Epithelial cell of umbilical artery (primary cell): ENCODE measurements at places on chromosomes 13 and 19. TPM values are rescaled to one million over a fixed set of nuclear protein-coding genes. Genes with fewer than 3 reads are reported as not detected.

The PRR36 gene
- not detected in 2 replicates for total RNA-seq

The KCNRG gene
- total RNA-seq = 4.2 and 8.4 TPM in 2 replicates

The ZNF628 gene
- total RNA-seq = 0.30 and 2.6 TPM in 2 replicates

The GGACT gene
- 5.8 and 5.9 TPM in 2 replicates for total RNA-seq

The FXYD1 gene
- total RNA-seq = not detected in 2 replicates

The FGF22 gene
- not detected in 2 replicates for total RNA-seq

The KIR2DL4 gene
- total RNA-seq = not detected in 2 replicates

The LENG9 gene
- 5.6 and 7.5 TPM in 2 replicates for total RNA-seq

The FFAR2 gene
- total RNA-seq = not detected in 2 replicates

The CCDC122 gene
- 2.9 and 4.0 TPM in 2 replicates for total RNA-seq

The GAPDHS gene
- total RNA-seq = not detected in 2 replicates

The NCR1 gene
- total RNA-seq = 0.65 TPM in 1 of 2 replicates, not detected in the other

The ZNF888 gene
- 5.2 and 7.3 TPM in 2 replicates for total RNA-seq

The ZNF98 gene
- total RNA-seq = not detected in 2 replicates

The SNAPC2 gene
- total RNA-seq = 16.3 and 22.7 TPM in 2 replicates

The THAP8 gene
- total RNA-seq = 0.65 and 1.2 TPM in 2 replicates

The C19orf44 gene
- total RNA-seq = 2.6 and 2.9 TPM in 2 replicates

The CEACAM4 gene
- total RNA-seq = not detected in 2 replicates

The ZNF177 gene
- 0.97 and 1.7 TPM in 2 replicates for total RNA-seq

The NALCN gene
- 8.4 and 10.5 TPM in 2 replicates for total RNA-seq

The ASPDH gene
- not detected in 2 replicates for total RNA-seq

The KPTN gene
- total RNA-seq = 3.9 and 5.2 TPM in 2 replicates

The KLK14 gene
- total RNA-seq = under 0.01 TPM in 1 of 2 replicates, not detected in the other

The FUT6 gene
- total RNA-seq = not detected in 2 replicates

The SYT3 gene
- total RNA-seq = under 0.01 and 0.15 TPM in 2 replicates
